Activated naive CD8-positive, alpha-beta T cell treated with anti-CD3 and anti-CD28 coated beads, Interleukin-2, amount 10 ng/mL, durations not matched to agents 7 days and 5 days (primary cell): ENCODE measurements at places on chromosomes 3 and 15. TPM values are rescaled to one million over a fixed set of nuclear protein-coding genes. Genes with fewer than 3 reads are reported as not detected.

DNA sequence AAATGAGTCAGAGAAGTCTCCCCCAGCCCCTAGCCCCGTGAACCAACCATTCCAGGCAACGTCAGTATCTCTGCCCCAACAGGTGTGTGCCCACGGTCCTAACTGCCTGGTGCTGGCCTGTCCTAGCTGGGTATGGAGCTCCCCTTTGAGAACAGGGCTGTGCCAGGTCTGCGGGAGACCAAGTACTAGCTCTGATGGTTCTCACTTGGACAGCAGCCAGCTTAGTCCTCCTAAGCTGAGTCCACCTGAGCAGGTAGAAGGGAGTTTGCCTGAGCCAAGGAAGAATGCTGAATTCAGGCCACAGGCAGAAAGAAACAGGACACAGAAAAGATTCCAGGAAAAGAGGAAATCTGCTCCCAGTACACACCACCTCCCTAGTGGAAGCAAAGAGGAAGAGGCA is 33.1 kb upstream of the PARL start:
- H3K4me3 ChIP-seq, result no peak overlapping the region
- H3K27ac ChIP-seq, result no peak overlapping the region
- no peaks in the 10 kb centered on the region for H3K27me3 ChIP-seq

DNA sequence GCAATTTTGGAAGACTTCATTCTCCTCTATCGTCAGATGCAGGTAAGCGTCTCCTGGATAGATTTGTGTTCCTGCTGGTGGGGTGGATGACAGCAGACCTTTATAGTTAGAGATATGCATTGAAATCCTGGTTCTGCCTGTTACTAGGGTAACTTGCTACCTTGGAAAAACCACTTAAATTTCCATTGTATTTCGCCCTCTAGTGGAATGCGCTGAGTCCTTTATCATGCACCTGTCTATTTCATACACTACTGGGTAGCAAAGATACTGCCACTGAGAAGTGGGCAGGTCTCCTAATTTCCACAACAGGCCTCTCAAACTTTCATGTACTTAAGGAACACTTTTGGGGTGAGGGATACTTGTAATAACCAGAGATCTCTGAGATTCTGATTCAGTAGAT is 209.5 kb upstream of the SUCLG2 start:
- H3K27ac ChIP-seq, result no peak overlapping the region
- no peak overlapping the region for H3K4me3 ChIP-seq
- DNase-seq, result no peak
- no peaks in the 10 kb centered on the region for H3K27me3 ChIP-seq

DNA sequence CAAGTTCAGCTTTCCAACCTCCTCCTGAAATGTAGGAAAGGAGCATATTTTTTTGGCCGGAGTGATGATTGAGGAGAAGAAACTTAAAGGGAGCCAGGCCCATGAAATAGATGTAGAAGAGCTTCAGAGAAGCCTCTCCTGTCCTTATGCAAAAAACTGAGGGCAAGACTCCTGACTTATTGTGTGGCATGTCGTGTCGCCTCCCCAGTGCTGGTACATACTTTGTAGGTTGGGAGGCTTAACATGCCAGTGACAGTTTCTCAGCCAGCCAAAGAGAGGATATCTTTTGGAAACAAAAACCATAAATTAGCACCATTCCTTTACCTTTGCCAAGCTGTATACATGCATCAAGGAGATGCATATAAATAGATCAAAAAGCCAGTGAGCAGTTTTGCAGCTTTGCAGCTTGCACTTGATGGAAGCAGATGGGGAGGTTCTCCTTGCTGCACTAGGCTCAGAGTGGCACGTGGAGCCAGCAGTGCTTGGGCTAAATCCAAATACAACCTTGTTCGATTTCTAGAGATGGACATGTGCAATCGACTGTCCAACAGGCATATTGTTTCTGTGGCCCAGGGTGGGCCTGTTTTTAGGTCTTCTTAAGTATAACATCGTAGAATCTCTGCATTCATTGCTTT is 10.2 kb downstream of the SLCO3A1 start:
- H3K4me1 ChIP-seq, result peaks cover 68% of the 10 kb centered on the region
- no peaks in the 10 kb centered on the region for H3K27me3 ChIP-seq
- H3K4me3 ChIP-seq, result no peak overlapping the region
- H3K27ac ChIP-seq, result no peak overlapping the region

- H3K27me3 ChIP-seq, result peaks cover 78% of the 10 kb centered on the region
- H3K4me3 ChIP-seq, result no peak overlapping the region
- no peak for DNase-seq
Observed at GRCh38 chr3:186115239-186115996, 6.5 kb upstream of the ETV5 start.

GRCh38 chr3:143736205-143736997 is 111.9 kb downstream of the SLC9A9 start:
- H3K4me3 ChIP-seq, result no peak overlapping the region
- no peak overlapping the region for H3K27ac ChIP-seq
- no peaks in the 10 kb centered on the region for H3K27me3 ChIP-seq
- H3K4me1 ChIP-seq, result peaks cover 1% of the 10 kb centered on the region

GRCh38 chr3:48919215-48920138 is 835 bp downstream of the ARIH2 start:
- no peaks in the 10 kb centered on the region for H3K27me3 ChIP-seq
- DNase-seq, result peak; percentile 58
- peaks cover 23% of the 10 kb centered on the region for H3K4me1 ChIP-seq
- peak overlapping the region; percentile 96 for H3K4me3 ChIP-seq
- peak overlapping the region; percentile 99 for H3K27ac ChIP-seq

DNA sequence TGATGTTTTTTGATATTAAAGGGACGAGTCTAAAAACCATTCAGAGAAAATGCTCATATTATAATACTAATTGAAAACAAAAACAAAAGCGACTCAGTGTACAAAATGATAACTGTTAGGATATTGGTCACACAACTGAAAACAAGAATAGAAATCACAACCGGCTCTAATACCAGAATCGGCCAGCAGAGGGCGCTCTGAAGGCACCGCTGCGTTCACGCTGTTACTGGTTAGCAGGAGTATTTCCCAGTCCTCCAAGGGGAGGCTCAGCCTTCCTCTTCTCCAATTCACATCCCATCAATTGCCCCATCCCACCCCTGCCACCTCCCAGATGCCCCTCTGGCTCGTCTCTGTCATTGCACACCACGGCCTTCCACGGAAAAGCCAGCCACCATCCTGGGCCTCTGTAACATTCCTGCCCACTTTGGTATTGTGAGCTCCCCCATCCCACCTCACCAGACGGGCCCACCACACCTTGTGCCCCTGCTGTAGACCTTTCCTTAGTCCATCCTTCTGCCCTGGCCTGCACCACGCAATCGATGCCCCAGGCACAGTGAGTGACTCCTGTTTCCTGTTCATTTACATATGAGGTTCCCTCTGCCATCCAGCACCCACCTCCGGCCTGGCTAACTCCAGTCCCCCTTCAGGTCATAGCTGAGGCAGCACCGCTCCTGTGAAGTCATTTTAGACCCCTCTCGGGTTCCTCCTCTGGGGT is 8.5 kb downstream of the FAM107A start:
- no peaks in the 10 kb centered on the region for H3K36me3 ChIP-seq
- H3K27me3 ChIP-seq, result peaks cover 2% of the 10 kb centered on the region
- peak; percentile 77 for DNase-seq
- H3K27ac ChIP-seq, result no peak overlapping the region
- peak overlapping the region; percentile 33 for H3K4me3 ChIP-seq

DNA sequence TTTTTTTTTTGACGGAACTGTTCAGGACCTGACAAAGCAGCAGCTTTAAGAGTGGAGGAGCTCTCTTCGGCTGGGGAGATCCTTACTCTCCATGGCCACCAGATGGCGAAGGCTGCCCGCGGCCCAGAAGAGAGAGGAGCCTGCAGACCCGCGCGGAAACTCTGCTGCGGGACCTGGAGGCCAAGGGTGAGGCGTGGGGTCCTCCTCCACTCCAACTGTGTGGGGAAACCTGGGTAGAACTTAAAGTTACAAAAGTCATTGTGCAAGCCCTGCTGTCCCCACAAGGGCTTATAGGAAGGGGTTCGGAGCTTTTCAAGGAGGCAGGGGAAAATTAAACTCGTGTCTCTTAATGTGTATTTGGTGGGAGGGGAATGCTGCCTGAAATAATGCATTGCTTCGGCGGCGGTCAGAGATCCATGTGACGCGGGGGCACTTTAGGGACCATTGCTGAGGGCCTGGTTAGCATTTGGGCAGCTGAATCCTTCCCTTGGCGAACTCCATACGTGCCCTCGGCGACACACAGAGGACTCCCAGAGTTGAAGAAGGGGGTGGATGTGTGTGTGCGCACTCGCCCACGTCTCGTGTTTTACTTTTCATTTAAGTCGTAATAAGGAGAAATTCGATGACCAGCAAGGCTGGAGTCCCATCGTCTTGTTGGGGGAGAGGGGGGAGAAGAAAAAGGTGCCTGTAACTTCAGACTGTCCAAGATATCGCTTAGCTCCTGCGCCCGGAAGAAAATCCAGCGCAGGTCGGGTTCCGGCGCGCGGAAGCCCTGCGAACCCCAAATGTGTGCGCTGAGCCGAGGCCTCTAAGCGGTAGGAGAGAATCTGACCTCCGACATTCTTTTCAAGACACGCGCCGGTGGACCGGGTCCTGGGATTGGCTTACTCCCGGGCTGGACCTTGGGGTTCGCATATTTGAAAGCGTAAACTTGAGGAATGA is 9.7 kb downstream of the EOMES start:
- peak overlapping the region; percentile 79 for H3K27ac ChIP-seq
- peaks cover 25% of the 10 kb centered on the region for H3K4me1 ChIP-seq
- peaks cover 53% of the 10 kb centered on the region for H3K27me3 ChIP-seq

GRCh38 chr3:49311283-49311682 is 28.6 kb downstream of the USP4 start:
- no peak for DNase-seq
- H3K27me3 ChIP-seq, result no peaks in the 10 kb centered on the region
- no peak overlapping the region for H3K4me3 ChIP-seq

DNA sequence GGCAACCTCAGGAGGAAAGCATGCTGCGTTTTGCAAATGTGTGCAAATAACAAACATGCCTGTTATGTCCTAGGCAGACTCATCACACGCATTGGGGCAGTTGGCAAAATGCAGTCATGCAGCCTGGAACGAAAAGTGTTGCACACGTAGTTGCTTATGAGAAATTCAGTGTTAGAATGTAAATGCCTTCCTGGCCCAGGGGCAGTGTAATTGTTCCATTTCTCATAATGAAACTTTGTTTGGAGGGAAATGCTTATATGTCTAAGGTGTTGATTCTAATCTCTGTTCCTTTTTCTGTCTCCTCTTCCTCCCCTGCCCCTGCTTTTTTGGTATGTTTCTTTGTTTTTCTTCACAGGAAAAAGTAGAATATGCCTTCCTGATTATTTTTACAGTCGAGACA is 156.0 kb downstream of the CACNA1D start:
- H3K27me3 ChIP-seq, result peaks cover 32% of the 10 kb centered on the region
- no peak overlapping the region for H3K4me3 ChIP-seq
- no peak for DNase-seq
- no peaks in the 10 kb centered on the region for H3K4me1 ChIP-seq
- no peak overlapping the region for H3K27ac ChIP-seq
- H3K36me3 ChIP-seq, result no peaks in the 10 kb centered on the region

GRCh38 chr3:9779721-9780457 is 10.1 kb upstream of the CAMK1 start:
- peak; percentile 75 for DNase-seq
- peaks cover 18% of the 10 kb centered on the region for H3K36me3 ChIP-seq
- H3K27ac ChIP-seq, result peak overlapping the region; percentile 94

DNA sequence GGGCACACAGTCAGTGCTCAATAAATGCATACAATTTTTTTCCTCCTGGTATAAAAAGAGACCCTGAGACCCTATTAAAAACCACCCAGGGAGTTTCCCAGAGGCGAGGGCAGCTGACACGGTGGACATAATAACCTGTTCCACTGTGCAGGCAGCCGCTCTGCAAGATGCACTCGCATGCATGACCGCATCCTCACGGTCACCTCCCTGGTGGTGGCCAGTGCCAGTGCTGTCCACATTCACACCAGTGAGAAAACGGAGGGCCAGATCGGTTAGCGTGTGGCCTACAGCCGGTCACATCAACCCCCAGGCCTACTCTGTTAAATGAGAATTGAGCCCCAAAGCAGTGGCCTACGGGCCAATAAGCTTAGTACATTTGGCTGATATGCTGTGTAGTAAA is 24.8 kb downstream of the SH3BP5 start:
- peaks cover 50% of the 10 kb centered on the region for H3K4me1 ChIP-seq
- no peak for DNase-seq
- H3K4me3 ChIP-seq, result no peak overlapping the region

DNA sequence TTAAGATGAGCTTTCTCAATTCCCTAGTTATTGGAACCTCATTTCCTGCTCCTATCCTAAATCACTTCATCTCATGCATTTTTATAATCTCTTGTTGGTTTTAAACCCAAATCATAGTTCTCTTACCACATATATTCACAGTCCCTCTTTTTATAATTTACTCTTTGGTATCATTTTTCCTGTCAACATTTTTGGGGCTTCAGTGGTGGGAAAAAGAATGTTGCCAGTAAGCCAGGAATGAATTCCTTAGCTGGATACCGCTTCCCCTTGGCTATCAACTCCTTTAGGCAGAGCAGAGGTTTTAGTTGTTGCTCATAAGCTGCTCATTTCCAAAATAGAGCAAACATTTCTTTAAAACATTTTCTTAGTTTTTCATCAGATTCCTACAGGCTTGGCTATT is 112.3 kb downstream of the GALK2 start:
- H3K4me1 ChIP-seq, result peaks cover 11% of the 10 kb centered on the region
- DNase-seq, result no peak
- no peaks in the 10 kb centered on the region for H3K27me3 ChIP-seq
- H3K36me3 ChIP-seq, result peaks cover 49% of the 10 kb centered on the region

DNA sequence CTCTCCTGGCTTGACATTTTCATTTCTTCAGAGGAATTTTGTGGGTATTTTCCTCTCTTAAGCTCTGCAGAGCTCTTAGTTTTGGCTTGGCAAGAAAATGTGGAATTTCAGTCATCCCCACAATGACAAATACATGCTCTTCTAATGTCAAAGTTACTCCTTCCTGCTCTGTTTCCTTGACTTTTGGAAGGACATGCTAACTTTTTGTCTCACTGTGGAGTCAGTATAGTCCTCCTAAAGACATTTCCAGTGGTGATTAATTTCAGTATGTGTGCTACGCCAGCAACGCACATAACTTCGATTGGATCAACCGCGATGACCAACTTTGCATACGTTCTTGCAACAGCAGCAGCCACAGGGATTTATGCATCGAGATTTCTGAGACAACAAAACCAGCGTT is 13.3 kb downstream of the EBLN2 start:
- no peak for DNase-seq
- no peak overlapping the region for H3K4me3 ChIP-seq
- no peaks in the 10 kb centered on the region for H3K36me3 ChIP-seq
- peaks cover 33% of the 10 kb centered on the region for H3K4me1 ChIP-seq
- no peak overlapping the region for H3K27ac ChIP-seq
- no peaks in the 10 kb centered on the region for H3K27me3 ChIP-seq

DNA sequence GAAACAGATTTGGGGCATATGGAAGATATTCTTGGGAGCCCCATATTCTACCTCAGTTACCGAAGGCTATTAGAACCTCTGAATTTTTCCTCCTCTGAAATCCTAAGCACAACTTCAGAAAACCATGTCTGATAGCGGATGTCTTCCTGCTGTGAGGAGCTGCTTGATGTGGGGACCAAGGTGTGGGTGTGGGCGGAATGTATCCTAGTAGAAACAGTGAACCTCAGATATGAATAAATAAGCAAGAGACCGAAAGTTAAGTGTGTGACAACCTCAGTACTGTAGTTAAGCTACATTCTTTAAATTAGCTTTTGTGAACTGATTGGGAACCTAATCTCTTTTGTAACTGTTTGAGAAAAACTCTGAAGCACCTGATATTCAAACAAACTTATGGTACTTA is 46.9 kb downstream of the SENP2 start:
- no peaks in the 10 kb centered on the region for H3K27me3 ChIP-seq
- H3K4me3 ChIP-seq, result no peak overlapping the region
- H3K36me3 ChIP-seq, result peaks cover 5% of the 10 kb centered on the region

The ITIH1 gene
- total RNA-seq, result not detected

The CADPS gene
- total RNA-seq, result not detected

The DLEC1 gene
- 3.7 TPM for total RNA-seq

The MLF1 gene
- total RNA-seq, result 0.83 TPM

The THSD4 gene
- not detected for total RNA-seq

The LRRC15 gene
- not detected for total RNA-seq

The MAP2K1 gene
- 96.5 TPM for total RNA-seq
